ENCODE measurements at places on chromosomes 2 and 18. TPM values are rescaled to one million over a fixed set of nuclear protein-coding genes. Genes with fewer than 3 reads are reported as not detected.

ONECUT2 gene
- not detected for total RNA-seq

ALLC gene
- total RNA-seq: not detected

UNC80 gene
- total RNA-seq: not detected

PROKR1 gene
- not detected for total RNA-seq
